ENCODE measurements at places on chromosomes 3 and 15.

- DNase-seq: no peak
Observed at GRCh38 chr3:86989006-86989405, 1.9 kb downstream of the VGLL3 start.

DNA sequence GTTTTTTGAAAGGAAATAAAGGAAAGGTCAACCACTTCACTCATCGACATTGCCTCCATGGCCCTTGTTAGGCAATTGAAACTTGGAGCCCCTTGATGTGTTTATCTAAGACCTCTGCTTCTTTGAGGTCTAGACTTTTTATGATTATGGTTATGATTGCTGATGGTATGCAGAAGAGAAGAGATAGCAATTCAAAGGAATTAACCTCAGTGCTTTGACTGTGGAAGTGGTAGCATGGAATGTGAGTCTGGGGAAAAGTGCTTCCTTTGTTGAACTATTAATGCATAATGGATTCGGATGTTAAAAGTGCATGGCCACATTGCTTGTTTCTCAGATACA is 46.1 kb downstream of the FNDC3B start:
- DNase-seq: no peak

DNA sequence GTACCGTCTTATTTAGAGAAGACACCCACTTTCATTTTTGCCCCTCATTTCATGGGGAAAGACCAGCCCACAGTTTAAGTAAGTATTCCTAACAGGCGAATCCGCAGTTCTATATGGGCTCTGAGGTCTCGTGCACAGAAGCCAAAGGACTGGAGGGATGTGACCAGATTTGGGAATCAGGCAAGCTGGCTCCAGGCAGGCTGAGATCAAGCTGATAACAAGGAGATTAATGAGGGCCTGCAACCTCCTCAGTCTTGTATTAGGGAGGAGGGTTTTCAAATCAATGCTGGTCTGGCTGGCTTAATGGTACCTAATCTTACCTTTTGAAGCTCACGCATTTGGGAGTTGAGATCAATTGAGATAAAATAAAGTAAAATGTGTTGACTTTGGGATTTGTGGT is 15.3 kb downstream of the ST8SIA2 start:
- DNase-seq: no peak

GRCh38 chr15:90870354-90871138 is 2.2 kb downstream of the FURIN start:
- DNase-seq: no peak

DNA sequence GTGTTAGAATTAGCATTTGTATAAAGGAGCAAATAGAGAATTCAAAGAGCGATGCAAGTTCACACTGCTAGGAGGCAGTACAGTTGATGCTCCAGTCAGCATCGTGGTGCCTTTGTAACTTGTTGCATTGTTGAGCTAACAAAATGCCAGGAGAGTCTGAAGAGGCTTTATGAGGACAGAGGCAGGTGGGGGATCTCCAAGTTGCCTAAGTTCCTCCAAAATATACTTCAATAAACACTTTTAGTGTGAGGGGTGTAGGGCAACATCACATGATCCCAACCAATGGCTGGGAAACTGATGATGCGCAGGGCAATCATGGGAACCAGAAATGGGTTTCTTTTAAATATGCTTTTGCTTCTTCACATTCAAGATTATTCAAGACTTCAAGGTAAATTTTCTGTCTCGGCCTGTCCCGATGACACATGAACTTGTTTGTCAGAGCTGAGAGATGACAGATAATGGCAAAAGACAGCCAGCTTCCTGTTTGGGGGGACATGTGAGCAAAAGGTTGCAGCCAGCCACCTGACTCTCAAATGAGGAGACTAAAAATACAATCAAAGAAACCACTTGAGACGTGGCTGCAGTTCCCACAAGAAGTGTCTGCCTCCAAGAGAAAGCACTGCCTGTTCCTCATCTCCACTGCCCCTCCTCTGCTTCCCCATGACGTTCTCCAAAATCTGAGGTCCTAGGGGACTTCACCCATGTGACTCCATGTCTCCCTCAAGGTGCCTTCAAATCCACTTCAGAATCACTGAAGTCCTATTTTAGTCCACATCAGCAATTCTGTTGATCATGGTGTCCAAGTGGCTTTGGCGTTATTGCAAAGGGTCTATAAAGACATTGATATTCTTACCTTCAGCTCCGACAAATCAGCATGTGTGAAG is 39.3 kb downstream of the KLHL6 start:
- DNase-seq: peak; percentile 46

DNA sequence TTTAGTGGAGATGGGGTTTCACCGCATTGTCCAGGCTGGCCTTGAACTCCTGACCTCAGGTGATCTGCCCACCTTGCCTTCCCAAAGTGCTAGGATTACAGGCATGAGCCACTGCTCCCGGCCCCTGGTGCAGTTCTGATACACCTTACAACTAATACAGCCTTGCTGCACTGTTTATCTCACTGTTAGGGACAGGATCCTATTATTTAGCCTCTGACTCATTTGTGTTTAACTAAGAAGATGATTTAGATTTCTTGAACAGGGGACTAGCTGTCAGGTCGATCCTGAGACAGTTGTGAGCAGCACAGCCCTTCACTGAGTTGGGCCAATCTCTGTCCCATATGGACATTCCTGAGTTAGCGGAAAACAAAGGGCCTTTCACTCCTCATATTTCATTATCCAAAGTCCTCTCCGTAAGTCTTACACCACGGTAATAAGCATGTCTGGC is 19.2 kb downstream of the GYG1 start:
- no peak for DNase-seq

GRCh38 chr15:36841193-36841592 is 259.2 kb downstream of the MEIS2 start:
- no peak for DNase-seq

GRCh38 chr3:3196148-3196861 is 16.8 kb upstream of the CRBN start:
- DNase-seq: no peak

- no peak for DNase-seq
Observed at GRCh38 chr15:97972366-97972765, 11.9 kb downstream of the ARRDC4 start.

- DNase-seq: no peak
Observed at GRCh38 chr3:75248974-75249373, 415.2 kb upstream of the FRG2C start.

DNA sequence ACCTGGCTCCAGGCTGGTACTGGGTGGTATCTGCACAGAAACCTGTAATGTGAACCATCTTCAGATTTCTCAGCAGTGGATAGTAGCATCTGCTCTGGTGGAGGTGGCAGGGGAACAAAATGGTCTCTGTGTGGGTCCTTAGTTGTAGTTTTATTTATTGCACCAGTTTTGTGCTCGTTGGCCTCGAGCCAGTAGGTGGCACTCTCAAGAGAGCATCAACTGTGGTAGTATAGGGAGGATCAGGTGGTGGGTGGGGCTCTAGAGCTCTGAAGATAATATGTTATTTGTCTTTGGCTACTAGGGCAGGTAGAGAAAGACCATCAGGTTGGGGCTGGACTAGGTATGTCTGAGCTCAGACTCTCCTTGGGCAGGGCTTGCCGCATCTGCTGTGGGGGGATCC is 254.0 kb upstream of the GPR149 start:
- no peak for DNase-seq

GRCh38 chr15:57403017-57403416 is 26.7 kb downstream of the CGNL1 start:
- DNase-seq: no peak

- DNase-seq: no peak
Observed at GRCh38 chr15:47736143-47736786, 19.0 kb downstream of the SEMA6D start.

- no peak for DNase-seq
Observed at GRCh38 chr15:58329781-58330671, 101.8 kb upstream of the LIPC start.

GRCh38 chr3:50657816-50658215 is 16.9 kb upstream of the DOCK3 start:
- DNase-seq: no peak

GRCh38 chr15:93247466-93248121 is 158.6 kb upstream of the RGMA start:
- DNase-seq: no peak

DNA sequence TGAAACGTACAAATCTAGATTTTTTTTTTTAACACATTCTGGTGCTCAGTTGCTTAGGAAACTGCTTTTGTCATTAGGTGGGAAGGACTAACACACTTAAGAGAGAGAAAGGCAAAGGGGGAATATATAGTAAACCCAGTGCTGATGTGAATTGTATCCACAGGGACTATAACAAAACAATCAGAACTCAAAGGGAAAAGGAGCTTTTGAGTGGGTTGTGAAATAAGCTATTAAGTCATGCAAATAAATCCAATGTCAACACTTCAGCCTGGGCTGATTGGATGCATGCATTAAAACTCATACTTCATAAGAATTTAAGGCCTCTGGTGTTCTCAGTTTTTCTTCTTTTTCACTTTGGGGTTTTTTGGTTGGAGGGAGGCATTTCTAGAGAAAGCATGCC is 628.9 kb downstream of the FHIT start:
- DNase-seq: no peak

DNA sequence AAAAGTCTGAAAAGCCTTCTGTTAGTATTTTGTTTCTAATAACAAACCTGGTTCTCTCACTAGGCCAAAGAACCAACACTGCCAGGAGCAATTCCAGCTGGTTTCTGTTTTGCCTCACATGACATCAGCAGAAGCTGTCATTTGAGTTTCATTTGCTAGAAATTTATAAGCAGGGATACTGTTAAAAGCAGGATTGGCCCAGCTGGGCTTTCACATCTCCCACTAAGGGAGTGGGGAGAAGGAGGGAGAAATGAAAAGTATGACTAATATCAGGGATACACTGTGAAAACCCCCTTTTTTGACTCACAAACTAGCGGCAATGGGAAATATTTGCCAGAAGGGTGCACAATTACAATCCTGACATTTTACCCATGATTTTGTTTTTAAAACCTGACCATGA is 5.3 kb downstream of the CCDC80 start:
- DNase-seq: no peak

GRCh38 chr3:144645300-144645699 is 673.7 kb downstream of the DIPK2A start:
- DNase-seq: no peak

DNA sequence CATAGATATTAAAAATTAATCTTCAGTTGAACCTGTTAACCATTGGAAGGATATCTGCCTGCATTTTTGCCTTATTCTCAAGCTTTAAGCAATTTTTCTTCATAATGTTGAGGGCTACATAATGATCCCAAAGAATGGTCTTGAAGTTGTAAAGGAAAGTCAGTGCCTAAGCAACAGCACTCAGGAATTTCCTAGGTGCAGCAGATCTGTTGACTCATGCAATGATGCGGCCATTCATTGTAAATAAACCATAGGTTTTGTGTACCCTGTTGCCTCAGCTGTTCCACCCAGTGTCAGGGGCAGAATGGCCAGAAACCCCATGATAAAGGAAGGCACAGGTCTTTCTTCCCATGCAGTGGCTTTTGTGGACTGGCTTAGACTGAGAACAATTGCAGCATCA is 78.4 kb upstream of the TRIM42 start:
- no peak for DNase-seq

GRCh38 chr3:111903067-111903511 is 44.0 kb downstream of the PHLDB2 start:
- DNase-seq: no peak

GRCh38 chr15:36936613-36937012 is 163.7 kb downstream of the MEIS2 start:
- DNase-seq: no peak

DNA sequence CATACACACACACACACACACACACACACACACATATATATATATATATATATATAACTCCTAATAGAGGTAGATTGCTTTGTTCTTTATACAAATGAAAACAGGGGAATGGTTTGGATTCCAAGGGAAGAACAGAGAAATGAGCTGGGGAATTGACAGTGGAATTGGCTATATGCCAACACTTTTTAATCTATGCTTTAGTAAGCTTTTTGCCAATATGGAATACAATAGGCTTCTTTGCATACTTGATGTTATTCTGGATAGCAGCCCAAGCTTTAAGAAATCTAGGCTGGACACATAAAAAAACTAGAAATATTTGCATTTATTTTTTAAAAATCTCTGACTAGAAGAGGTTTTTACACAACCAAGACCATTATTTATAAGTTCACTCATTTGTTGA is 334.2 kb upstream of the MDFIC2 start:
- DNase-seq: no peak

GRCh38 chr3:44114142-44114541 is 127.5 kb upstream of the TOPAZ1 start:
- DNase-seq: no peak

GRCh38 chr15:49692514-49693090 is 71.8 kb downstream of the DTWD1 start:
- DNase-seq: no peak

GRCh38 chr3:179149951-179150350 is 1.8 kb downstream of the PIK3CA start:
- no peak for DNase-seq
